ENCODE measurements at places on chromosomes 12 and 14.

DNA sequence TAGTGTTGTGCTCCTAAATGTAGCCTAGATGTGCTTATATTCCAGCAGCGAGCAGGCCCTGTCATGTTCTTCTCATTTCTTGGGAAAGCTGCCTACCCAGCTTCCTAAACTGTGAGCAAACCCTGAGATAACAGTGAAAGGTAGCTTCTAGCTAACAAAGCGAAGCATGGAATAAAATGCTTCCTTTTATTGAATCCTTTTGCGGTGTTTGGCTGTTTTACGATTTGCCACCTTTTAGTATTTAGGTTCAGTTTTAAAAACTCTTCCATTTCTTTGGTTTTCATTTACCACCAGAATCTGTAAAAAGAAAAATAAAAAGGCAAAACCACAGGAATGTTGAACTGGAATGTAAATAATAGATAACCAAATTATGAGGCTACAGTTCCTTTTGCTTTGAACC is 5.0 kb upstream of the PKP2 start:
- no peak for DNase-seq

DNA sequence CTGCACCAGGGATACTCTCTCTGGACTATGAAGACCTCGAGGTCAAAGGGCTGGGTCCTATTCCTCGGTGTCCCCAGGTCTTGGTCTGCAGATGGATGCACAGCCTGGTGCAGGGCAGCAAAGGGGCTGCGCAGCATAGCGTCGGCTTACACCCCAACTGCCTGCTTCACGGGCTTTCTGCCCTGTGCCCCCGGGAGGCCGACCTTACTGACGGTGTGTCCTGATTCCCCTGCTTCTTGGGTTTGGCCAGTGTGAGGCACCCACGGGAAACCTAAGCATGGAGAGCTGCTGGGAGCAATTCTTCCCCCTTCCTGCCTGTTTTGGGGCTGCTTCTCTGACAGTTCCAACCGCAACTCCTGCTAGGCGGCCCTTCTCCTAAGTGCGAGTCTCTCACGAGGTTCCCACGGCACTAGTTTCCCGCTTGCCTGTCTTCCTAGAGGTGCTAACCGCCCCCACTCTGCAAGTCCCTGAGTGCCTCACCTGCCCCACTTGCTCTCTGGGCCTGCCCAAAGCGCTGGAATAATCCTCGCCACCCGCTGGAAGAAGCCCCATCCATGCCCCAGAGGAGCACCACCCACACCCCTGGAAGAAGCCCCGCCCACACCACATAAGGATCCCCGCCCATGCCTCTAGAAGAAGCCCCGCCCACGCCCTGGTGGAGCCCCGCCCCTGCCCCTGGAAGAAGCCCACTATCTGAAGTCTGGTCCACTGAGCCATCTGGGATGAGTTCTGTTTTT is 54.0 kb downstream of the PRIMA1 start:
- no peak for DNase-seq

GRCh38 chr12:109523504-109523903 is 46.1 kb downstream of the UBE3B start:
- DNase-seq, result no peak

DNA sequence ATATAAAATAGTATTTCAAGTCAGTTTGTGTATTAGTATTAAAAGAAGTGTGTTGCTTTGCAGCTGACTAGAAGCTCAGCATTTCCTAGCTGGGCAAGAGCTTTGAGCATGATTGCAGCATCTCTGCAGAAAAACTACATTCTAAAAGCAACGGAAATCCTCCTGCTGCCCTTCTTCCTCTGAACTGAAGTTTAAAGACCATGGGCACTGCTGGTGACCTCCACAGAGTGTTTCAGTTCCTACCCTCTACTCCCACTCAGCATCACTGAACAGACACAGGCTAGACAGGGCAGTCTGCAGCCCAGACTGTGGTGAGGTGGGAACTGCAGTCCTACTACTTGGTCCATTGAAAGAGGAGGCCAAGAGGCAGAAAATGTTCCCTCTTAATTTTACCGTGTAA is 59.0 kb downstream of the FAR2 start:
- no peak for DNase-seq

DNA sequence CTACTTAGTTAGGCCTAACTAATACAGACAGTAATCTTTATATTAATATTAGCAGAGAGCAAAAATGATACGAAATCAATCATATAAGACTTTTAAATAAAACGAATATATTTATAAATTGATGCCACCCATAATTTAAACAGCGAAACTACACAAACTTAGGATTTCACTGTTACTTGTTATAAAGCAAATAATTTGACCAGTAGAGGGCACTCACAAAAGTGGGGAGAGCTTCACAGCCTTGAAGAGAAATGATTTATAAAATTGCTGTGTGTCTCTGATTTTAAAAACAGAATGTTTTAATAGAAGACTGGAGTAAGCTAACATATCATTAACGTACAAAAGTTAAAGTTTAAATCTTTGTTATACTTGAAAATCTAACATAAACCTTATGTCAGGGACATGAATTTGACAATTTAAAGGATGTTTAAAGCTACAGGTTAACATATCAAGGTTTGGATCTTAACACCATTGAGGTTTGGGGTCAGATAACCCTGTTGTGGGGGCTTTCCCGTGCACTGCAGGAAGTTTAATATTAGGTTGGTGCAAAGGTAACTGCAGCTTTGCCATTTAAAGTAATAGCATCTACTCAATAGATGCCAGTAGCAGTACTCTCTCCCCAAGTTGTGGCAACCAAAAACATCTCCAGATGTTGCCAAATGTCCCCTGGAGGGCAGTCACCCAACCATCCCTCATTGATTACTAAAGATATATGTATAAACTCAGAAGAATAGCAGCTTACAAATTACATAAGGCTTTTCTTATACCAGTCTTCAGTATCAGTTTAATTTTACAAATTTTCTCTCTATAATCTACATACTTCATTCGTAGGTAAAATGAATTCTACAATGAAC is 9.3 kb downstream of the KRAS start:
- no peak for DNase-seq

DNA sequence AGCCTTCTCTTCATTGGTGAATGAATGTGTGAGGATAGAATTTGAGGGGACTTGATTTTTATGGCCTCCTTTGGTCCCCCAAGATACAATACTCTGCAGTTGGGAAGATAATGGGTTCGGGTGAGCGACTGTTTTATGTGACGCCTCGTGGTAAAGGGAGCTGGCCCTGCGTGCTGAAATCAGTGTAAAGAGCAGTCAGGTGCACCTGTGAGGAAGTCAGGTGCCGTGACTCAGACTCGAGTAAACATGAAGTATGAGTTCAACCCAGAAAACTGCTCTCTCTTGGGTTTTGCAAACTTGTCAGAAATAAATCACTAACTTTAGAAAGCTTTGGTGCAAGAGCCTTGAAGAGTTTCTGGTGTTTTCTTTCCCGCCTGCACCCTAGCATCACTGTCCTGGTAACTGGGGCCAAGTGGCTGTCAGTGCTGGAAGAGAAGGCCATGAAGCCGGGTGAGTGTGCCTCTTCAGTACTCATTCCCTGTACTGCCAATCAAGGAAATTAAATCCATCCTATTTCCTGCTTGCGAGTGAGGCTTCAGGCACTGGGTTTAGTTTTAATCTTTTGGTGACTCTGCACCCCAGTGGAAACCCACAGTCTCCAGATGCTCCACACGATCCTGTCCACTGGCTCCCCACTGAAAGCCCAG is 59.2 kb downstream of the AACS start:
- DNase-seq, result no peak

DNA sequence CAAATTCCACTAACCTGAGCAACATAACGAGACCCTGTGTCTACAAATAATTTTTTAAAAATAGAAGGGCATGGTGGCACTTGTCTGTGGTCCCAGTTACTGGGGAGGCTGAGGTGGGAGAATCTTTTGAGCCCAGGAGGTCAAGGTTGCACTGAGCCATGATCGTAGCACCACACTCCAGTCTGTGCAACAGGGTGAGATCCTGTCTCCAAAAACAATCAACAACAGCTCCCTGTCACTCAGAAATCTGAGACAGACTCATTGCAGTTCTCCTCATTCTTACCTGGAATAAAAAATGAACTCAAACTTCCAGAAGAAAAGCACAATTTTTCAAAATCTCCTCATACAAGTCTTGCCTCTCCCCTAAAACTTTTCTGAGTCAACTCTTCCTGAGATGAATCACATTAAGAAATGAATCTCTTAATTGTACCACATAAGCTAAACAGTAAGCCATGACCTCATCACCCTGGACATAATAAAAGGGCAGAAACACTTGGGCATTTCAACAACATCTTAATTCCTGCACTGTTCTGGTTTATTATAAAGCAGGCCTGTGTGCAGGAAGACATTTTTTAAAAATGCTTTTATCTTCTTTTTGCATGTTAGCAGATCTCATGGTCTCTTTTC is 214.3 kb upstream of the CDKN3 start:
- DNase-seq, result no peak

GRCh38 chr12:82600379-82600778 is 86.3 kb upstream of the TMTC2 start:
- DNase-seq, result no peak

- DNase-seq, result no peak
These were observed 6.1 kb upstream of the PSMA6 start for GRCh38 chr14:35286003-35286600.

GRCh38 chr12:120470150-120470784 is 719 bp upstream of the SRSF9 start:
- no peak for DNase-seq

DNA sequence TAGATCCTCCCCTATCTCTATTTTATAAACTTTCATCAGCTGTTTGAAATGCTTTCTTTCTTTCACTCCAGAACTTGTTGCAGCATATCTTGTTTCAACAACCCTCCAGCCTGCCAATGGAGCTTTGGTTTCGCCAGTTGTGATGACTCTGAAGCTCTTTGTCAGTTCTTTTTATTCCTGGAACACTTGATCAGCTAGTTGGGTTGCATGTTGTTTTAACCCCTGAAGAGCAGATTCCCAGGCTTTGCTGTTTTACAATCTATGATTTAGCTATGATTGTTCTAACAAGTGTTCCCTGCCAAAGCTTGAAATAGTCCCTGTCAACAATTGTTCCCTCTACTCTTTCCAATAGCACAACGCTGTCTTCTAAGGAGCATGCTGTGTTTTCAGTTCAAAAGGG is 50.6 kb upstream of the FUT8 start:
- DNase-seq, result no peak

- no peak for DNase-seq
These were observed 98.5 kb downstream of the RFLNA start for GRCh38 chr12:124393414-124393790.

GRCh38 chr12:24565300-24565699 is 383.6 kb downstream of the BCAT1 start:
- DNase-seq, result no peak

GRCh38 chr12:47234576-47235141 is 154.9 kb upstream of the AMIGO2 start:
- DNase-seq, result no peak

DNA sequence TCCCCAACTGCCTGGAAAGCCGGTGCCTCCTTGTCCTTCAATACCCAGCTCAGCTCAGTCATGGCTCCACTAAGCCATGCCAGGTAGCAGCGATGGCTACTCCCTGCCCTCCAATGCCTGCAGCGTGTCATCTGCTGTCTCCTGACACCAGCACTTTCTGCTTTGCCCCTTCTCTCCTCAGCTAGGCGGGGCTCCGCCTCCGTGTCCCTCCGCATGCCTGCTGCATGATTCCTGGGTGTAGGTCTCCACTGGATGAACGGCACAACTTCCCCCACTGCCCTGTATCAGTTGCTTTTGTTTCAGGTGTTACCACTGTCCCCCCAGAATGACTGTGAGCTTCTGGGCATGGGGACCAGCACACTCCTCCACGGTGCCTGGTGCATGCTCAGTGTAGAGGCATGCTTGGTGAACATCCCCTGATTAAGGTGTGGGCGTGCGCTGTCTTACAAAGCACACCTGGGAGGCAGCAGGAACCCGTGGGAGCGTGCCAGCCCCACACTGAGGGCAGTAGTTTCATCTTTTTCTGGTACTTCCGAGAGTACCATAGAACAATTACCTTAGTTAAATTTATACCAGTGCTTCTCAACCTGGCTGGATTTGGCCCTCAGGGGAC is 179.4 kb upstream of the PRMT8 start:
- no peak for DNase-seq

DNA sequence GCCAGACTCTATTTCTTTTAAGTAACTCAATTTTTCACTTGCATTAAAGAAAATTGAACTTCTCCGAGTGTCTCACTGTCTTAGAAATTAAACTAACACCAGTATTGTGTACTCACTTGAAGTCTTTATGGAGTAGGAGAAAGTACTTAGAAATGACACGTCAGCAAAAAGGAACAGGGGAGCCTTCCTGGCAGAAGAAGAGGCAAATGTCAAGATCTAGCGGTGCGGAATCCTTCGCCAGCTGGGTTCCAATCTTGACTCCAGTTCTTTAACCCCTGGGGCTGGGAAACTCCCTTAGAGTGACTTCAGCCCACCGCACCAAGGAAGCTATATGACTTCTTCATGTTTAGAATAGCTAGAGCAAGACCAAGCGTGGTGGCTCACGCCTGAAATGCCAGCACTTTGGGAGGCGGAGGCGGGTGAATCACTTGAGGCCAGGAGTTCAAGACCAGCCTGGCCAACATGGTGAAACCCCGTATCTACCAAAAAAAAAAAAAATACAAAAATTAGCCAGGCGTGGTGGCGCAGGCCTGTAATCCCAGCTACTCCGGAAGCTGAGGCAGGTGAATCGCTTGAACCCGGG is 34.4 kb downstream of the WBP11 start:
- DNase-seq, result no peak

DNA sequence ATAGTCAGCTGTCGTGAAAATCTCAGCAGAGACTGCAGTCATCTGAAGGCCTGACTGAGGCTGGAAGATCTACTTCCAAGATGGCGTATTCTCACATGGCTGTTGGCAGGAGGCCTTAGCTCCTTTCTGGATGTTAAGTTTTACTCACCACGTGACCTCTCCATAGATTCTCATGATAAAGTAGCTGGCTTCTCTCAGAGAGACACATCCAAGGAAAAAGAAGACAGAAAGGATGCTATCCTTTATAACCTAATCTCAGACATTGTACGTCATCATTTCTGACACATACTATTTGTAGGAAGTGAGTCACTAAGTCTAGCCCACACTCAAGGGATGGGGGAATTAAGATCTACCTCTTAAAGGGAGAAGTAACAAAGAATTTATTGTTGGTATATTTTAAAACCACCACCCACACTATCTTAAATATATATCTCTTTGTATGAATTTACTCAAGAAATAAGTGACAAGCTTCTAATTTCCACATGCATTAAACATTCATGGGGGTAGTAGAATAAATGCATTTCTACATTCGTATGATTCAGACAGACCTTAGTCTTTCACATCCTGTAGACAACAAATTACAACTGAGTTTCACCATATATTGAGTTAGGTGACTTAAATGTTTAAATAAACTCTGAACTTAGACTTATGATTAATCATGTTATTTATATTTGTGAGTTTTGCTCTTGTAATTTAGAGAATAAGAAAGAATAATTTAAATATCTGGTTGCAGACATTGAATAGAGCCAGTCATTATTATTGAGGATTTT is 411.0 kb downstream of the LRIG3 start:
- DNase-seq, result no peak

- no peak for DNase-seq
These were observed 39.4 kb downstream of the ZNF641 start for GRCh38 chr12:48311313-48311712.
